Breast epithelium (tissue), 4 donors: ENCODE measurements at places on chromosomes 5 and 9. TPM values are rescaled to one million over a fixed set of nuclear protein-coding genes. Genes with fewer than 3 reads are reported as not detected.

DNA sequence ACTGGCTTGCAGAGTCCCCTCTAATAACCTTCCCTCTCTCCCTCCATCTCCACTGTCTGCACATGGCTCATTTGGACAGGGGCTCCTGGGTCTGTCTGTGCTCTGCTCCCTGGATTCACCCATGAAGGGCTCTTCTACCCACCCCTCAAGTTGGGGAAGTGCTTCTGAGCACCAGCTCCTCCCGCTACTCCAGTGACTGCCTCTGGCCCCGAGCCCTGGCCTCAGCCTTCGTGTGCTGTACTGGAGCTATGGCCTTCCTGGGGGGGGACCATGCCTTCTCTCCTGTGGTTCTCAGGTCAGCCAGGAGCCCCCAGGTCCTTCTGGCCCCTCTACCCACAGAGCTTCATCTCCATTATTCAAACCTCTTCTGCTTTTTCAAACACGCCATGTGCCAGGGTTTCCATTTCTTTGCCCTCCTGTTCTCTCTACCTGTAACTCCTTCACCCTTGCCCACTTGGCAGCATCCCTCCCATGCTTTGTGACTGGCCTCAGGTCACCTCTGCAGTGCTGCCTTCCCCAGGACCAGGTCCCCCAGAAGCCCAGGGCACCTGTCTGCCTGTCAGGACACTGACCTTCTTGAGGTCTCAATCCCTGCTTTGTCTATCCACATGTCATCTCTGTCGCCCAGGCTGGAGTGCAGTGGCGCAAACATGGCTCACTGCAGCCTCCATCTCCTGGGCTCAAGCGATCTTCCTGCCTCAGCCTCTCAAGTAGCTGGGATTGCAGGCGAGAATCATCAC is 9.5 kb downstream of the SH3PXD2B start:
- no peaks in the 10 kb centered on the region for H3K27me3 ChIP-seq
- H3K27ac ChIP-seq: peak overlapping the region; percentile 85
- DNase-seq: no peak
- H3K4me3 ChIP-seq: peak overlapping the region; percentile 29
- peaks cover 7% of the 10 kb centered on the region for H3K4me1 ChIP-seq

The ANKRD31 gene
- 0.32 TPM for total RNA-seq

- no peaks in the 10 kb centered on the region for H3K36me3 ChIP-seq
- no peak overlapping the region for H3K27ac ChIP-seq
- no peaks in the 10 kb centered on the region for H3K4me1 ChIP-seq
- H3K27me3 ChIP-seq: no peaks in the 10 kb centered on the region
- no peak overlapping the region for H3K4me3 ChIP-seq
- no peak for DNase-seq
Measured at GRCh38 chr5:35030426-35031100, 17.2 kb downstream of the AGXT2 start.

DNA sequence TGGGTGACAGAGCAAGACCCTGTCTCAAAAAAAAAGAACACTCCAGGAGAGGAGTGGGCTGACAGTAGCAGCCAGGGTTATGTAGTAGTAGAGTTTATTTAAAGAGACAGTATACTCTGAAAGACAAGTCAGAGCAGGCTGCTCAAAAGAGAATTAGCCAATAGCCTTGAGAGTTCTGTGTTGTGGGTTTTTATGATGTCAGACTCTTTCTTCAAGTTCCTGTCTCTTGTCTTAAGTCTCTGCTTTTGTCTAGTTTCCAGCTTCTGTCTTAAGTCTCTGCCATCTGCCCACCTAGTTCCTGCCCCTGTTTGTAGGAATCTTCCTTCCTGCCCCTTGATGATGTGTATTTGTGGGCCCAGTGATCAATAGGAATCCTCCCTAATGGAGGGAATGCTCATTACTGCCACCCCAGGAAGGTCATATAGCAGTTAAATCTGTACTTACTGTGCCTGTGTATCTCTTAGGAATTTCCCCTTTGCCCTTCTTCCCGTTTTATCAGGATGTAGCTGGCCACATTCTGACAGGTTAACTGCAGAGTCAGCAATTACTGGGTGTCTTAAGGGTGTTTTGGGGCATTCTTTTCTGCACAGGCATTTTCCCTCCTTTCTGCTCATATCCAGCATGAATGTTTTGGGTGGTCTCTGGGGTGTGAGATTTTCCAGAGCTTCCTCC is 580.5 kb upstream of the SGCD start:
- DNase-seq: no peak
- no peaks in the 10 kb centered on the region for H3K36me3 ChIP-seq
- no peak overlapping the region for H3K4me3 ChIP-seq
- no peaks in the 10 kb centered on the region for H3K4me1 ChIP-seq
- H3K27ac ChIP-seq: no peak overlapping the region

- no peak overlapping the region for H3K27ac ChIP-seq
- H3K4me3 ChIP-seq: no peak overlapping the region
- no peaks in the 10 kb centered on the region for H3K4me1 ChIP-seq
- no peak for DNase-seq
Measured at GRCh38 chr9:116394894-116395698, 241.5 kb downstream of the PAPPA start.

The PDGFRB gene
- 146 TPM for total RNA-seq

The ROPN1L gene
- 2.9 TPM for total RNA-seq

The IFNA2 gene
- total RNA-seq: not detected

The DMRT3 gene
- 0.29 TPM for total RNA-seq

DNA sequence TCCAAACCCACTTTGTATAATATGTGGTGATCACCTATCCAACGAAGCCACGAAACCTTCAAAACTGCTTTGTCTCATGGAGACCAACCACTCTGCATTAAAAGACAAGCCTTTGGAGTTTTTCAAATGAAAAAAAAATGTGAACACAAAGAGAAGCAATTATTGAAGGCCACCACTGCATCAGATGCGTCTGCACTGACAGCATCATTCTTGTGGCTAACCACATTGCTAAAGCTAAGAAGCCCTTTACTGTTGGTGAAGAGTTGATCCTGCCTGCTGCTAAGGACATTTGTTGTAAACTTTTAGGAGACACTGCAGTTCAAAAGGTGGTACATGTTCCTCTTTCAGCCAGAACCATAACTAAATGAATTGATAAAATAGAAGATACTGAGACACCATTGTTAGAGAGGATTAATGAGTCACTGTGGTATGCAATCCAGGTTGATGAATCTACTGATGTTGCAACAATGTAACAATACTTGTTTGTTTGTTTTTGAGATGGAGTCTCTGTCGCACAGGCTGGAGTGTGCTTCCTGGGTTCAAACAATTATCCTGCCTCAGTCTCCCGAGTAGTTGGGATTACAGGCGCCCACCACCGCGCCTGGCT is 45.4 kb downstream of the TAF11L14 start:
- H3K27ac ChIP-seq: no peak overlapping the region
- no peaks in the 10 kb centered on the region for H3K36me3 ChIP-seq
- no peak for DNase-seq
- H3K27me3 ChIP-seq: no peaks in the 10 kb centered on the region
- no peak overlapping the region for H3K4me3 ChIP-seq

DNA sequence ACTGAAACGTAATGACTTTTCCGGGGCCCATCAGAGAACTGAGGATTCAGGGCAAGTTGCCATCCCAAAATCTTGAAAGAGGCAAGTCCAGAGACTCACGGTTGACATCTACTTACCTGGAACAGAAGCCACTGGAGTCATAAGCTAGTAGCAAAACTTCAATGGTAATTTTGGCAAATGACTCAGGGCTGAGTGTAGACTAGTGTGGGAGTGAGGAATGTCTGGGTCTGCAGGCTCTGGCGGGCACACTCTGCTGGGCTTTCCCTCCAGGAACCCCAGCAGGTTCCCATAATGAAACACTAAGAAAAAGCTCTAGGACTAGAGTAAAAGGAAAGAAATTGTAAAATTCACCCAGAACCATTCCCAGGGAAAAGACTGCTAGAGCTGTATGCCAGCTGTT is 122.9 kb upstream of the NFIL3 start:
- no peaks in the 10 kb centered on the region for H3K4me1 ChIP-seq
- no peak for DNase-seq
- H3K36me3 ChIP-seq: no peaks in the 10 kb centered on the region
- no peak overlapping the region for H3K27ac ChIP-seq
